ENCODE measurements at places on chromosomes 1 and 21. TPM values are rescaled to one million over a fixed set of nuclear protein-coding genes. Genes with fewer than 3 reads are reported as not detected.

Gene NTMT2
- total RNA-seq = not detected

Gene CTH
- 1.7 TPM for total RNA-seq

Gene TDRD10
- total RNA-seq = 3.8 TPM

Gene RYR2
- not detected for total RNA-seq

Gene SLC25A33
- 6.8 TPM for total RNA-seq

Gene TFF2
- total RNA-seq = not detected

Gene HSD17B7
- 38.4 TPM for total RNA-seq

Gene PLCH2
- 0.13 TPM for total RNA-seq

Gene AIRE
- under 0.01 TPM for total RNA-seq

Gene MAN1A2
- total RNA-seq = 68.2 TPM
